ENCODE measurements at places on chromosomes 7 and 10. TPM values are rescaled to one million over a fixed set of nuclear protein-coding genes. Genes with fewer than 3 reads are reported as not detected.

- no peak overlapping the region for H3K27ac ChIP-seq
- peaks cover 43% of the 10 kb centered on the region for H3K27me3 ChIP-seq
- no peak for DNase-seq
- H3K4me3 ChIP-seq: no peak overlapping the region
- no peaks in the 10 kb centered on the region for H3K36me3 ChIP-seq
- H3K4me1 ChIP-seq: peaks cover 40% of the 10 kb centered on the region
These were observed 80.0 kb downstream of the PAX2 start for GRCh38 chr10:100825325-100825875.

DNA sequence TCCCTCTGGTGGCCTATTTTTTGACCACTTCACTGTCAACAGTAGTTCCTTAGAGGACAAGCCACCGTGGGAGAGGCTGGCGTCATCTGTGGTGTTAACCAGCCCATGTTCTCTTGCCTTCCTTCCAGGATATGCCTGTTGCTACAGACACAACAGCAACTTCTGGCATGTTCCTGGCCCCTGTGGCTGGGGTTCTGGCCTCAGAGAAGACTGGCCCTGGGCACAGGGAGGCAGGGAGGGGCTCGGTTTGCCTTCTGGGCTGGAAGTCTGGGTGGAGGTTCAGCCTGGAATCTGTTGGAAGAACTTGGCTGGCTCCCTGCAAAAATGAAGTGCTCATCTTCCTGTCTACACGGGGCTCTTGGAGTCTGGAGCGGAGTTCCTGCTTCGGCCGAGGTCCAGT, 25.7 kb downstream of the GOLGA7B start:
- H3K4me3 ChIP-seq: no peak overlapping the region
- no peaks in the 10 kb centered on the region for H3K27me3 ChIP-seq
- no peaks in the 10 kb centered on the region for H3K36me3 ChIP-seq
- no peak for DNase-seq
- peaks cover under 1% of the 10 kb centered on the region for H3K4me1 ChIP-seq
- H3K27ac ChIP-seq: no peak overlapping the region

DNA sequence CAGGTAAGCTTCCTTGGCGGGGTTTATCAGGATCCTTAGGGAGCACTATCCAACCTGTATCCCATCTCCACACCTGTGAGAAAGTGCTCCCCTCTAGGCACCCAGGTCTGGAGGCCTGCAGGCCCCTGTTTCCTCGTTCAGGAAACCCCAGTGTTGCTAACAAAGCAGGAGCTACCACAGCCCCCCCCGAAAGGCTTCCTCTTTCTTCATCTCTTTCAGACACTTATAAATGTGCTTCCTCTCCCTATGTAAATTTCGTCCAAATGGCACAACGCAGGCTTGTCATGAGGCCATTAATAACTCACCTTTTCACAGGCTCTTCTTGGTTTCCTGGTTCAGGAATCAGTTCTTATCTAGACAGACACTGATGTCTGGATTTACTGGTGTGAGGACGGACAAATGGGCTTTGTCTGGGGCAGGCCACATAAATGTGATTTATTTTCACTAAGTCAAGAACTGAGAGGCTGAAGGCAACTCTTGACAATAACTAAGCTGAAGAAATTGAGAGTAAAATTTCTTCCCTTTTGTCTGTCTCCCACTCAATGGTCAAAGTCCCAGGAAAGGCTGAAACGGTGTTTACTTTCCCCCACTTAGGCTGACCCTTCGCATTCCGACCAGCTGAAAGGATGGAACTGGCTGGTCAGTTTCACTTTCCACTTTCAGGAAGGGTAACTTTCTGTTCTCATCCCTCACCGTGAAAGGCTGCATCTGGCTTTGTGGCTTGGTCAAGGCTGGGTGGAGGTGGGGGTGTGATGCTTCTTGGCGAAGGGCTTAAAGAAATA, 46.8 kb downstream of the PIK3AP1 start:
- no peaks in the 10 kb centered on the region for H3K36me3 ChIP-seq
- no peaks in the 10 kb centered on the region for H3K27me3 ChIP-seq
- peaks cover 98% of the 10 kb centered on the region for H3K4me1 ChIP-seq
- H3K27ac ChIP-seq: peak overlapping the region; percentile 94
- peak; percentile 42 for DNase-seq

DNA sequence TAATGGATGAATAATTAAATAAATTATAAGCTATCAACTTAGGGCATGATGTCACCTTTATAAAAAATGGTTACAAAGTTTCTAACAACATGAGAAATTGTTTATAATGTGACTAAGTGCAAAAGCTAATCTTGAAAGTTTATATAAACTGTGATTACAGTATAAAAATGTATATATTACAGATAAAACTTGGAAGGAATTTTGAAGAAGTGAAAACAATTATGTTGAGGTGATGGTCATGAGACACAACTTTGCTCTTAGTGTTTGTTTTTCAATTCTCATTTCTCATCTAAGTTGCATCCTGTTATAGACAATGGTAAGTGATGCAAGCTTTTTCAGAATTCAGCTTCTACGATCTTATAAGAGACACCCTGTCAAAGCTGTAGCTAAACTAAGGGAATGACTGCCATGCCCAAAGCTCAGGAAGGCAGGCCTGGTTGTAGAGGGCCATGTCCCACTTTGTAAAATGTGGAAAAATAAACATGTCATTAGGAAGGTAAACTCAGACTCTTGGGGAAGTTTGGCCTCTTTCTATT, 23.9 kb downstream of the MACC1 start:
- no peak overlapping the region for H3K4me3 ChIP-seq
- peaks cover 3% of the 10 kb centered on the region for H3K4me1 ChIP-seq
- no peak for DNase-seq

DNA sequence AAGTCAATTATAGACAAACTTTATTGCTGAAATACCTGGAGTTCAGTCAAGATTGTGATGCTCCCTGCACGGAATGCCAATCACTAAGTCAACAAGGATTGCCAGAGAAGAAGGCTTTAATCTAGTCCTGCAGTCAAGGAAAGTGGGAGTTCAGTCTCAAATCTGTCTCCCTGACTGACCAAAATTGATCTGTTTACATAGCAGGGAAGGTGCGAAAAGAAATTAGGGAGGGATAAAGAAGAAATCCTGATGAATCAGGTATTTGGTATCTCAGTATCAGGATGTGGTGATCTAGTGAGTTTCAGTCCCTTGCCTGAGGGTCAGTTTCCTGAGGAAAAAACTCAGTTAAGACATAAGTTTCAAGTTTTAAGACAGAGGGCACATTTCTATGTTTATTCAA, 2.1 kb upstream of the AKR1D1 start:
- DNase-seq: no peak
- H3K36me3 ChIP-seq: no peaks in the 10 kb centered on the region
- H3K27ac ChIP-seq: no peak overlapping the region
- H3K4me1 ChIP-seq: no peaks in the 10 kb centered on the region

DNA sequence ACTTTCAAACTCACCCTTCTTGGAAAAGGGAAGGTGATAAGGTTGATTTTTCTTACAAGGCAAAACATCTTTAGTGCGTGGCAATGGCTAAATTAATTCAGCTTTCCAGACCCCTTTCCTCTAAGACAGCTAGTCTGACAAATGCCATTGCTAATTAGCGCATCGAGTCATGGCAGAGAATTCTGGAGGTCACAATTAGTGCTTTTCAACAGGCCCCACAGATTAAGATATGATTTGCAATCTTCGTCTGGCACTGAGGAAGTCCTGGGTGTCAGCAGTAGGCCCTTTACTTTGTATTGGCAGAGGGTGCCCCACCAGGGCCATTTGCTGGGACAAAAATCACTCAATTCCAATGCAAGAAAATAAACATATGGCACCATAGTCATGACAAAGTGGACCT, 189.2 kb upstream of the AGK start:
- H3K27me3 ChIP-seq: no peaks in the 10 kb centered on the region
- H3K4me3 ChIP-seq: no peak overlapping the region
- no peak overlapping the region for H3K27ac ChIP-seq
- no peaks in the 10 kb centered on the region for H3K36me3 ChIP-seq
- DNase-seq: no peak
- H3K4me1 ChIP-seq: no peaks in the 10 kb centered on the region

DNA sequence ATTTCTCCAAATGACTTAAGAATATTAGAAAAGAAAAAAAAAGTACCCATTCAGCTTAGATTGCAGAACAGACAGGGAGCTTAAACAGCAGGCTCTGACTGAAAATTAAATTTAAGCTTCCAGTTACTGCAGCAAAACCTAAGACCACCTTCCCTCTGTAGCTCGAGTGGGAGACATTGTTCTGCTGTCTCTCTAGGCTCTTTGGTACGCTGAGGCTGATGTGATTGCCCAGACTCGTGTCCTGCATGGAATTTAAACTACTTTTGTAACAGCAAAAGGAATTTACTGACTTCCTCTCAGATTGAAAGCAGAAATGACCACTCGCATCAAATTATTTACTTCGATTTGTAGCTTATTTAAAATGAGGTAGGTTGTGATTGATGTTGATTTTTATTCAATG, 124.6 kb downstream of the LRRTM3 start:
- H3K27me3 ChIP-seq: no peaks in the 10 kb centered on the region
- no peak overlapping the region for H3K4me3 ChIP-seq
- no peak overlapping the region for H3K27ac ChIP-seq
- no peaks in the 10 kb centered on the region for H3K4me1 ChIP-seq

DNA sequence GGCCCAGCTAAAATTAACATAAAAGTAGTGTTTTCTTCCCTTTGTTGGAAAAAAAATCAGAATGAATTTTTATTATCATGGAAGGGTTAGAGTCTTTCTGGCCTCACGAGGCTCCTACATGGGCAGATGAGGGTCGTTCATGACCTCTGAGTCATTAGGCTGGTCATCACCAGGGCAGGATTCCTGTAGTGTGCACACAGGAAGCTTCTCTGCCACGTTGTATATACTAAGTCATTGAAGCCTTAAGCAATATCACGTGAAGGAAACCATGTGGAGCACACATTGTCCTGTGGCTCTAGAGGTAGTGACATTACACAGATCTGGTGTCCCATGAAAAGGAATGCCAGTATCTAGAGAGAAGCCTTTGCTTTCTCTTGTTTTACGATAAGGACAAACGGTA, 84.7 kb upstream of the C1QL3 start:
- H3K4me1 ChIP-seq: no peaks in the 10 kb centered on the region
- H3K27me3 ChIP-seq: no peaks in the 10 kb centered on the region
- H3K4me3 ChIP-seq: no peak overlapping the region
- H3K36me3 ChIP-seq: no peaks in the 10 kb centered on the region
- no peak overlapping the region for H3K27ac ChIP-seq

DNA sequence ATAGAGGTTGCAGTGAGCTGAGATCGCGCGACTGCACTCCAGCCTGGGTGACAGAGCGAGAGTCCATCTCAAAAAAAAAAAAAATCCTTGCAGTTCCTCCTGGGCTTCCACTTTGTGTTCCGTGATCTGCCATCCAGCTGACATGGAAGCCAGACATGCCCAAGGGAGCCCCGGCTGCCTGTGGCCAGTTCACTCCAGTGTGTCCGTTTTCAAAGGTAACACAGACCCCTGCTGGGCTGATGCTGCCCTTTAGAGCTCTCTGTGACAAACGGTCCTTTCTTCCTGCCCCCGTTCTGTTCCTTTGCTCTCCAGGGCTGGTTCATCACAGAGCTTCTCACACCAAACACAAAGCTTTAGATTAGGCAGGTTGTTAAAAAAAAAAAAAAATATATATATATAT, 130.8 kb downstream of the CUL2 start:
- H3K36me3 ChIP-seq: no peaks in the 10 kb centered on the region
- H3K4me1 ChIP-seq: no peaks in the 10 kb centered on the region
- no peaks in the 10 kb centered on the region for H3K27me3 ChIP-seq
- no peak for DNase-seq
- H3K4me3 ChIP-seq: no peak overlapping the region

DNA sequence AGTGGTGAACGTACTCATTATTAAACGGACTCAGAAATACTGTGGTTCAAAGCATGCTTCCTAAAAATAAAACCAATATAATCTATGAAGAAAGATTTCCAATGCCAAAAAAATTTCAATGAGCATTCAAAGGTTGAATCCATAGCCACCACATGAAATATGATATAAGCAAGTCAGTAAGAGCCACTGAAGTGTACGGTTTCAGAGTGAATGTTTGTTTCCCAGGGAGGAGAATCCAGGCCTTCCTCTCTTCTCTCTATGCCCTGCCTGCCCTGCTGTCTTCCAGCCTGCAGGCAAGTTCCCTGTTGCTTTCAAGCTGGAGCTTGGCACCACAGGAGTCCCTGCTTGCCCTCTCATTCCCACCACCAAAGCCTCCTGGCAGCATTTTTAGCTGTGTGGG, 1171.6 kb upstream of the C7orf33 start:
- no peaks in the 10 kb centered on the region for H3K36me3 ChIP-seq
- H3K27ac ChIP-seq: no peak overlapping the region
- no peaks in the 10 kb centered on the region for H3K27me3 ChIP-seq
- no peak for DNase-seq
- no peak overlapping the region for H3K4me3 ChIP-seq
- no peaks in the 10 kb centered on the region for H3K4me1 ChIP-seq

- peaks cover 12% of the 10 kb centered on the region for H3K36me3 ChIP-seq
- no peak overlapping the region for H3K27ac ChIP-seq
- no peaks in the 10 kb centered on the region for H3K27me3 ChIP-seq
- no peaks in the 10 kb centered on the region for H3K4me1 ChIP-seq
These were observed 22.2 kb downstream of the ENTPD7 start for GRCh38 chr10:99681553-99681952.

GRCh38 chr7:138691178-138691577, 10.0 kb downstream of the SVOPL start:
- DNase-seq: no peak
- no peaks in the 10 kb centered on the region for H3K27me3 ChIP-seq
- no peak overlapping the region for H3K4me3 ChIP-seq
- no peak overlapping the region for H3K27ac ChIP-seq

- peaks cover 8% of the 10 kb centered on the region for H3K4me1 ChIP-seq
- H3K27ac ChIP-seq: no peak overlapping the region
- H3K4me3 ChIP-seq: no peak overlapping the region
- DNase-seq: no peak
- H3K27me3 ChIP-seq: no peaks in the 10 kb centered on the region
- no peaks in the 10 kb centered on the region for H3K36me3 ChIP-seq
These were observed 158.5 kb downstream of the PRPF18 start for GRCh38 chr10:13745271-13745670.

Gene CLEC2L
- not detected for total RNA-seq

Gene GIMAP8
- 8.4 TPM for total RNA-seq

Gene SMKR1
- total RNA-seq: 4.9 TPM

Gene TACC2
- not detected for total RNA-seq

Gene POU6F2
- total RNA-seq: 0.29 TPM

Gene SPDYE8
- not detected for total RNA-seq

- no peaks in the 10 kb centered on the region for H3K36me3 ChIP-seq
- peaks cover 20% of the 10 kb centered on the region for H3K4me1 ChIP-seq
- no peaks in the 10 kb centered on the region for H3K27me3 ChIP-seq
- no peak for DNase-seq
- no peak within 1 kb of the TSS for H3K4me3 ChIP-seq
- H3K27ac ChIP-seq: no peak within 1 kb of the TSS
These were observed at the start of gene CCL26 for GRCh38 chr7:75772081-75773077. Gene CCL26, minus strand, starts transcription at chr7:75772211. Its CDS starts 35 bp downstream, at chr7:75772176.

- DNase-seq: no peak
- H3K36me3 ChIP-seq: peaks cover 12% of the 10 kb centered on the region
- H3K27me3 ChIP-seq: no peaks in the 10 kb centered on the region
- H3K4me1 ChIP-seq: peaks cover 64% of the 10 kb centered on the region
- H3K27ac ChIP-seq: no peak overlapping the region
- no peak overlapping the region for H3K4me3 ChIP-seq
These were observed 15.8 kb downstream of the VOPP1 start for GRCh38 chr7:55556492-55556891.

- H3K4me3 ChIP-seq: no peak overlapping the region
- H3K36me3 ChIP-seq: no peaks in the 10 kb centered on the region
- no peaks in the 10 kb centered on the region for H3K27me3 ChIP-seq
- peaks cover 23% of the 10 kb centered on the region for H3K4me1 ChIP-seq
- H3K27ac ChIP-seq: no peak overlapping the region
- no peak for DNase-seq
These were observed 191.1 kb downstream of the ZMYND11 start for GRCh38 chr10:326350-326749.

GRCh38 chr10:131569851-131570715, 258.6 kb upstream of the TCERG1L start:
- H3K27ac ChIP-seq: no peak overlapping the region
- no peaks in the 10 kb centered on the region for H3K27me3 ChIP-seq
- no peaks in the 10 kb centered on the region for H3K4me1 ChIP-seq
- no peak overlapping the region for H3K4me3 ChIP-seq

All from natural killer cell (primary cell).